ENCODE measurements at places on chromosomes 5 and 9. TPM values are rescaled to one million over a fixed set of nuclear protein-coding genes. Genes with fewer than 3 reads are reported as not detected.
A peak's percentile ranks its signal among the peaks of the same experiment; 100 is the strongest.

DNA sequence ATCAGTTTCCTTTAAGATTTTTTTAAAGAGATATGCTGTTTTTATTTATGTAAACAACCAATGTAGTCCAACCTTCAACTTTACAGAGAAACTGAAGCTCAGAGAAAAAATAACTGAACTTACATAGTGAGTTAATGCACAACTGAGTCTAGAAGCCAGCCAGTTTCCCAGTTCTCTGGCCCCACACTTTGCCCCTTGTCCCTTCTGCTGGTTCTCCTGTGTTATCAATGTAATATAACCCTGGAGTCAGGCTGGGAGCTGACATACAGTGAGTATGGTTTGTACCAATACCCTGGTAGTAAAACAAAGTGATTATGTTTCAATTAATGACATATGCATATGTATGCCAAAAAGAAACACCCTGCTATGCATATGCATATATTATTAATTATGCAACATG, 32.2 kb upstream of the GRIA1 start:
- no peak for DNase-seq

Gene KIF20A
- total RNA-seq: 25.4 TPM

DNA sequence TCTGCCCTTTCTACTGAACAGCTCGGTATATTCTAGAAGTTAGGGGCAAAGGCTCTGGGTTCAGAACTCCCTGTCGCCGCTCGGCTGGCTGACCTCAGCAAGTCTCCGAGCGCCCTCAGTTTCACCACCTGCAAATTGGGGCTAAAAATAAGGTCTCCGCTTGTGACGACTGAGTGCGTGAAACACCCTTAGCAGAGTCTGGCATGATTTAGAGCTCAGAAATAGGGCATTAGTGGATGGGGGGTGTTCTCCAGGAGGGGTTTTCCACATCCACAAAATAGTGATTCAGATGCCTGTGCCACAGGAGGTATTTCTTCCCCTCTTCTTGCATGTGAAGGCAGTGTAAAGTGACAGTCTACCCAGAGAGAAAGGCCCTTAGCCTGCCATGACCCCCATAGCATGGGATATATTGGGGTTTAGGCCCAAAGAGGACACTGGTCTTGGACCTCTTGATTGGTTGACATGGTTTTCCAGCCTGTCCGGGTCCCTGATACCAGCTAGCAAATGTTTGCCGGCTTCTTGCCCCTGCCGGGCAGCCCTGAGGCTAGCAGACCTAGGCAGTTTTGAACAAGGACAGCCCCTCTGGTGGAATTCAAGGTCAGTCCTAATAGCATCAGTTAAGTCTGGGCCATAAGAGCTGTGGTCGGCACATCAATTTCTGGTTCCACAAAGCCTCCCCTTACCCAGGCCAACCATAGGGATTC, 1.4 kb downstream of the ERGIC1 start:
- no peak for DNase-seq

DNA sequence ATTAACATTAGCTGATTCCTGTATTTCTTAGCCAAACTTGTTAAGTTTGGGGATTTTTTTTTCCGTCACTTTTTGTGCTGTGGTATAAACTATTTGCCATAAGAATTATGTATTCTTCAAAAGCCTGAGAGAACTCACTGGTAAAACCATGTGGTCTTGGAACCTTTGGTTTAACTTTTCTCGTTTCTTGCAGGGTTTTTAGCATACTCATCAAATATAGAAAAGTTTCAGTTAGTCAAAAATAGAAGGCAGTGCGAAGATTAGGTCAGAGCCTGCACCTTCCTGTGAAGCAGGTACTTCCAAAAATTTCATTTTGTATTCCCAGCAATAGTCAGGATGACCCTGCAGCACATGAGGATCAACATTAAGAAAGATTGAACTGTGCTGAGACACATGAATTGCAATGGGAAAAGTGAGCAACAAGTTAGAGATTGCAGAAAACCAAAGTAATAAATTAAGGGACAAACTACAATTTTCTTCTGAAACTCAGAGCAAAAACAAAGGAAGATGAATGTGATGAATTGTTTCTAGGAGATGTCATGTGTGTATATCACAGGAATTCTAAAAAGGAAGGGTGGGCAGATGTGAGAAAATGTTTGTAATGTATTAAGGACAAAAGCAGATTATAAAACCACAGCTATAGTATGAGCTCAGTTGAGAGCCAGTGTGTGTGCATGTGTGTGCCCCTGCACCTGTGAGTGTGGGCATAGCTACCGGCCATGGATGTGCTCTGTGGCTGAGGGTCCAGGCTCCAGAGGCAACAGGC, 102.2 kb downstream of the ANGPTL2 start:
- no peak for DNase-seq

DNA sequence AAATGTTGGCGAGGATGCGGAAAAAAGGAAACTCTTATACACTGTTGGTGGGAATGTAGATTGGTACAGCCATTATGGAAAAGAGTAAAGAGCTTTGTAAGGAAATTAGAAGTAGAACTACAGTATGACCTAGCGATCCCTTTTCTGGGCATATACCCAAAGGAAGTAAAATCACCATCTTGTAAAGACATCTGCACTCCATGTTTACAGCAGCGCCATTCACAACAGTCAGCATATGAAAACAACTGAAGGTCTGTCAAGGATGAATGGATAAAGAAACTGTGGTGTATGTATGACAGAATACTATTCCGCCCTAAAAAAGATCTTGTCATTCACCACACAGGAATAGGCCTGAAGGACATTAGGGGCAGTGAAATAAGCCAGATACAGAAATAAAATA, 27.7 kb upstream of the SLC25A51 start:
- DNase-seq: no peak

GRCh38 chr5:170200876-170201275, 31.9 kb upstream of the C5orf58 start:
- DNase-seq: no peak

Gene WDR55
- 12.7 TPM for total RNA-seq

GRCh38 chr9:135240222-135240621, 152.8 kb downstream of the OLFM1 start:
- no peak for DNase-seq

GRCh38 chr5:42507451-42508097, 84.3 kb downstream of the GHR start:
- DNase-seq: no peak

DNA sequence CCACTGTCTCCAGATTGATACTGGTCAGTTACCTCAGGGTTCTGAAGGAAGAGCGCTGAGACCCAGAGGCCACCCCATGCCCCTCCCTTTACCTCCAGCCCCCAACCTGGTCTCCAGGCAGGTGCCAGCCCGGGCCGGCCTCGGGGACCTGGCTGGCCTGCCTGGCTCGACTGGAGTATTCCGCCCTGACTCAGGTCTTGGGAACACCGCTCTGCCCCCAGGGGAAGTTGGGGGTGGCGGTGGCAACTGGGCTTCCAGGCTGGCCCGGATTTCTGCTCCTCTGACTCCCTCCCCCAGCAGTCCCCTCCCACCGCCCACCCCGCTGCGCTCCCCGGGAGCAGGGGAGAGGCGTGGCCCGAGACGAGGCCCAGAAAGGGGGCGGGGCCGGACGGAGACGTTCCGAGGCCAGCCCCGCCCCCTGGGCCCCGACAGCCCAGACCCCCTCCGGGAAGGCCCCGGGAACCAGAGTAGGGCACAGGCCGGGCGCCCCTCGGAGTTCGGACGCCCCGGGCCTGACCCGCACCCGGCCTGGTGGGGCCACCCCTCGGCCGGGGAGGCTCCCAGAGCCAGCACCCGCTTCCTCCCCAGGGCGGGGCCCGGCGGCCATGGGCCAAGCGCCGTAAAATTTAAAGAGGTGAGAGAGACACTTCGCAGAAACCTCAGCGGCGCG, 82.5 kb upstream of the ZBTB43 start:
- no peak for DNase-seq

DNA sequence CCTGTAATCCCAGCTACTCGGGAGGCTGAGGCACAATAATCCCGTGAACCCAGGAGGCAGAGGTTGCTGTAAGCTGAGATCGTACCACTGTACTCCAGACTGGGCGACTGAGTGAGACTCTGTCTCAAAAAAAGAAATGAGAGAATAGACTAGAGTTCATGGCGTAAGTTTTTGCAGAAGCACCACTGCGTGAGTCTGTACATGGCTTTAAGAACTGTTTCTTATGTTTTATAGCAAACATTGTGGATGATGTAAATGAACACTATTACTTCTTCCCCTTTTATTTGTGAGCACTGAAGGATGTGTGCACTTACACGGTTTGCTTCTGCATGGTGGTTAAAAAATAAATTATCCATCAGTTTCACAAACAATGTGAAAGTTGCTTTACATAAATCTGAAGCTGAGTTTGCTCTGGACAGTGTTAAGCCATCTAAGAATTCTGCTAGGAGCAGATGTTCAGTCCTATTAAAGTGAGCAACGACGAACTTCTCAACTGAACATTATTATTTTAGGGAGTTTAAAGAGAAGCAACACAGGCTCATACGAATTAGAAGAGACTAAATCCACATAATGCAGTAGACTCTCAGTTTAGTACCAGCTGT, 52.5 kb downstream of the ZFAND5 start:
- no peak for DNase-seq

Gene INSL4
- not detected for total RNA-seq

Gene ENTREP1
- total RNA-seq: 11.6 TPM

DNA sequence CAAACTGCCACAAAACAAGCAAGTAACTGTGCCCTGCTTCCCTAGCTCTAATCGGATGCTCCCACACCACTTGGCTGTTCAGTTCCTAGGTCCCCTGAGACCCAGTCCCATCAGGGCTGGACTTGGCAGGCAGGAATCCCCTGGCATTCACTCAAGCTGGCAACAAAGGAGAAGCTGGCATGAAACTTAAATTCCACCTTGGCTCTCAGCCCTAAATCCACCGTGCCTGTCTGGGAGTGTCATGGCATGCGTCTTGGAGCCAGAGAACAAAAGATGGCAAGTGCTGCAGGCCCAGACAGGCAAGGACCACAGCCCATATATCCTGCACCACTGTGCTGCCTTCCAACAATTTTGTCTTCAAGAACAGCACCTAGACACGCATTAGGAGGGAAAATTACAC, 38.2 kb downstream of the ETF1 start:
- peak; percentile 62 for DNase-seq

DNA sequence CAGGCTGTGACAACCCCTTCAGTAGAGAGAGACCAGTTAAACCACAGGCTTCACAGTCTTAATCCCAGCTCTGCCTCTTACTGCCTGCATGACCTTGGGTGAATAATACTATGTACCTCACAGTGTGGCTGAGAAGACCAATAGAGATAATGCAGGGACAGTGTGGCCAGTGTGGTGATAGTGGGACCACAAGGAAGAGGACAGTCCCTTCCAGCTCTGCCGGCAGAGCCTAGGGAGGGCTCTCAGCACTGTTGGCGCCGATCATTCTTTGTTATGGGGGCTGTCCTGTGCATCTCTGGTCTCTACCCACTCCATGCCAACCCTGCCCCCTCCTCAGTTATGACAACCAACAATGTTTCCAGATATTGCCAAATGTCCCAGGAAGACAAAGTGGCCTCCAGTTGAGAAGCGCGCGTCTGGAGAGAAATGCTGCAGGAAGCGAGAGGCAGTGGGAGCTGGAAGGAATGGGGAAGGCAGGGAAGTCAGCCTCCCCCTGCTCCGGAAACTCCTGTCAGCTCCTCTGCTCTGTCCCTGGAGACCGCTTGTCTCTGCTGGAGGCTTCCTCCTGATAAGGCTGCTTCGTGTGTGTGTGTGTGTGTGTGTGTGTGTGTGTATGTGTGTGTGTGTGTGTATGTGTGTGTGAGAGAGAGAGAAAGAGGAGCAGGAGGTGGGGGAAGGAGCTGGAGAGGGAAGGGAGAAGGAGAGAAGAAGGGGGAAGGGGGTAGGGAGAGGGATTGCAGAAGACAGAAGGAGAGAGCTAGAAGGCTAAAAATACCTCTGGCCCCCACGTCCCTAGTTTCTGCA, 31.8 kb upstream of the FABP6 start:
- DNase-seq: no peak

Gene STK32A
- total RNA-seq: 7.8 TPM

Gene RCL1
- 18.8 TPM for total RNA-seq

GRCh38 chr9:69137311-69137710, 36.8 kb upstream of the TJP2 start:
- no peak for DNase-seq

DNA sequence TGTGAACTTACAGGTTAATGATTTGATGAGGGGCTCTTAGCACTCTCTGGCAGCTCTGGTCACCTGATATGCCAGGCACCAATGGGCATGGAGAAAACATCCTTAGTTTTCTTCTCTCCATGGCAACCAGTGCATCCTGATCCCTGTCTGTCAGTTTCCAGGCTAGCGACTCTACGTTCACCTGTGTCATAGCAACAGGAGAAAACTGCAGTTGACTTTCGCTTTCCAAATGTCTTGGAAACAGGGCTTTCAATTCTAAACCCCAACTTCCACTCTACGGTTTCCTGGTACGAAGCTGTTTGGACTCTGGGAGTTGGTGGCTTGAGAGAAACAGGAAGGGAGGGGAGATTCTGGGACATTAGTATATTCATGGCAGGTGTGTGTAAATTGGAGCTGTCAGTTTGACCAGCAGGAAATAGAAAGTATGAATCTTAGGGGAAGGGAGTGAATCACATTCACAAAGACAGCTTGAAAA, 74.4 kb downstream of the SLC28A3 start:
- DNase-seq: no peak

DNA sequence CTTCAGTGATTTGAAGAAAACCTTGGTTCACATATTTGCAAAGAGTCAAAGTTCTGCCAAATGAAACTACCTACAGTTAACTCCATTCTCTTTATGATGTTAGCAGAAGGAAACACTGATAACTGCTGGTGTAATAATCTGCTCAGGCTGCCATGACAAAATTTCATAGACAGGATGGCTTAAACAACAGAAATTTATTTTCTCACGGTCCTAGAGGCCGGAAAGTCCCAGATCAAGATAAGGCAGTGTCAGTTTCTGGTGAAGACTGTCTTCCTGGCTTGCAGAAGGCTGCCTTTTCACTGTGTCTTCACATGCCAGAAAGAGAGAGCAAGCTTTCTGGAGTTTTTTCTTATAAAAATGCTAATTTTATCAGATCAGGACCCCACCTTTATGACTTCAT, 102.4 kb upstream of the PARP8 start:
- DNase-seq: no peak

- no peak for DNase-seq
Measured at GRCh38 chr5:178637356-178638074, 10.7 kb upstream of the CLK4 start.

DNA sequence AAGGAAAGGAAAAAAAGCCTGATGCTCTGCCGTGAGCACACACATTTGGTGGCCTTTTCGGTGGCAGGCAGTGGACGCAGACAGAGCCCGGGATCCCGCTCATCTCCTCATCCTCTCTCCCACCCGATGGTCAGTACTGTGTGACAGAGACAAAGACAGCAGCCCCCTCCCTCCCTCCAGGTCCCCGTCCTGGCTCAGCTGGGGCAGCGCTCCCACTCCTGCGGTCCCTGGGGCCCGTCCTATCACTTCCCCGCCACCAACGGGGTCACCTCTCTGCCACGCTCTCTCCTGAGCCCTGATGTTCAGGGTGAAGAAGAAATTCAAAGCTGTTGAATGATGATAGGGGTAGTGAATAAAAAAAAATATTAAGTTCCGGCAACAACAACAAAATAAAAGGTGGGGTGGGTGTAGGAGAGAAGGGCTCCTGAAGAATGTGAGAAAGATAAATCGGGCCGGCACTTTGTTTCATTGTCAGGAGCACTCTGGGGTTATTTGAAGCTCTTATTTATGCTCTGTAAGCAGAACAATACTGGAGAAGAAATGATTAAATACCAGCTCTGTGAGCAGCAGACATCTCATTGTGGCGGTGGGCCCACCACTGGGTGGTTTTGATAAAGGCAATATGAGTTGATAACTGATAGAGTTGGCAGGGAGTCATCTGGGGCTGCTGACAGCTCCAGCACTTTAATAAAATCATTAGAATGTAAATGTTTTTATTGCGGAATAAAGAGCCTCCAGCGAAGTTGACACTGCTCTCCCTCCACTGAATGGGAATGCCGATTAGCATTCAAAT, 417.7 kb downstream of the IRX1 start:
- no peak for DNase-seq

Gene RASEF
- total RNA-seq: 10.9 TPM

Measured in urinary bladder (tissue), 4 donors.